ENCODE measurements at places on chromosomes 7 and 10.

- DNase-seq: no peak
Observed at GRCh38 chr7:146499970-146500369, 383.4 kb downstream of the CNTNAP2 start.

- DNase-seq: no peak
Observed at GRCh38 chr7:30187513-30187912, 52.7 kb downstream of the MTURN start.

- DNase-seq: no peak
Observed at GRCh38 chr7:149820622-149821190, 17.5 kb upstream of the ZNF862 start.

DNA sequence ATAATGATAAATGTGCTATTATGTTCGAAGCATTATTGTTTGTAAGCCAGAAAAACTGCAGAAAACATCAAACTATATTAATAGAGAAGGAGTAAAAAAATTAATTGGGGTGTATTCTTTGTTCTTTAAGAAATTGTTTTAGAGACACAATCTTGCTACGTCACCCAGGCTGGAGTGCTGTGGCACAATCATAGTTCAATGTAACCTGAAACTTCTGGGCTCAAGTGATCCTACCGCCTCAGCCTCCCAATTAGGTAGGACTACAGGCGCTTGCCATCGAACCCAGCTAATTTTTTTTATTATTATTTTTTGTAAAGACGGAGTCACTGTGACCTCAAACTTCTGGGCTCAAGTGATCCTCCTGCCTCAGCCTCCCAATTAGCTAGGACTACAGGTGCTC lies 1138.6 kb downstream of the GATA3 start:
- DNase-seq: no peak

DNA sequence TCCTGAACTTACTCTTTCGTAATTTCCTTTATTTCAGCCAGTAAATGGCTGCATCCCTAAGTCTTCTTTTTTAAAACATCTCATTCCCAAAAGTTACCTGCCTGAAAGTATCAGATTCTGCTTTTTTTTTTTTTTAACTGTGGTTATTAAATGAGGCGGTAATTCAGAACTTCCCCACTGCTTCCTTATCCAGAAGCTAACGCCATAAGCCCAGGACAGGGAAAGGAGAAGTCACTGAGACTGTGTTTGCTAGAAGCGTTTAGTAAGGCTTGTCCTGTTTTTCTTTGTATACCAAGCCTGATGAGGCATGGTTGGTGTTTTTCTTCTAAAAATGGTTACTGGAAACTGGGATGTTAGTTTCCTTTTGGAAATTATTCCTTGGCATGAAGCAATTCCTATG lies 197.8 kb downstream of the CELF2 start:
- no peak for DNase-seq

DNA sequence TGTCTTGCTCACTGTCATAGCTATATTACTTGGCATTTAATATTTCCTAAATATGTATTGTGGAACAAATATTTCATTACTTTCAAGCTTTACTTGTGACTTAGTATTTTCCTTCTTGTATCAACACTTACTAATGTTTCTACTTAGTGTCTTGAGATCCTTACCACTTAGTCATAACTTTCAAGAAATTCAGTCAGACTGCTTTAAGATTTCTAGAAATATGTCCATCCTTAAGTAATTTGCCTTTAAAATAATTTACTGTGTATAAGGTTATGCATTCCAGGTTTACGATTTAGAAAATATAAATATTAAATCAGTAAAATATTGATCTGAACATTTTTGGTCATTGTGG lies 87.3 kb upstream of the CSTF2T start:
- no peak for DNase-seq

Measured in GM20000 (cell line).